ENCODE measurements at places on chromosomes 11 and 22. TPM values are rescaled to one million over a fixed set of nuclear protein-coding genes. Genes with fewer than 3 reads are reported as not detected.
A peak's percentile ranks its signal among the peaks of the same experiment; 100 is the strongest.

Gene LYVE1
- total RNA-seq: not detected

Gene OR10A2
- total RNA-seq: not detected

Gene FOLR2
- total RNA-seq: not detected

Gene ADAMTS8
- not detected for total RNA-seq

Gene IGSF9B
- total RNA-seq: 43.8 TPM

Gene FAM111B
- 2.0 TPM for total RNA-seq

Gene SCGB1D2
- not detected for total RNA-seq

Gene PYGM
- 11.8 TPM for total RNA-seq

Gene SHISAL1
- not detected for total RNA-seq

Gene PRSS23
- not detected for total RNA-seq

GRCh38 chr22:29092243-29092642, 19.4 kb downstream of the KREMEN1 start:
- peaks cover 2% of the 10 kb centered on the region for H3K4me1 ChIP-seq
- peaks cover 59% of the 10 kb centered on the region for H3K27me3 ChIP-seq
- no peak overlapping the region for H3K4me3 ChIP-seq
- H3K36me3 ChIP-seq: peaks cover 7% of the 10 kb centered on the region
- H3K27ac ChIP-seq: peak overlapping the region; percentile 34

GRCh38 chr11:1832211-1832919, 2.4 kb upstream of the SYT8 start:
- peak; percentile 50 for DNase-seq
- H3K36me3 ChIP-seq: no peaks in the 10 kb centered on the region
- peaks cover 33% of the 10 kb centered on the region for H3K27me3 ChIP-seq
- peaks cover 6% of the 10 kb centered on the region for H3K4me1 ChIP-seq
- H3K27ac ChIP-seq: no peak overlapping the region

- no peaks in the 10 kb centered on the region for H3K27me3 ChIP-seq
- no peak overlapping the region for H3K27ac ChIP-seq
- no peaks in the 10 kb centered on the region for H3K36me3 ChIP-seq
- H3K4me1 ChIP-seq: peaks cover 28% of the 10 kb centered on the region
Observed at GRCh38 chr11:2442589-2442988, 1.7 kb downstream of the TRPM5 start.

- H3K4me1 ChIP-seq: no peaks in the 10 kb centered on the region
- peak overlapping the region; percentile 32 for H3K27ac ChIP-seq
- H3K36me3 ChIP-seq: no peaks in the 10 kb centered on the region
- no peak overlapping the region for H3K4me3 ChIP-seq
- peak; percentile 53 for DNase-seq
Observed at GRCh38 chr22:30485362-30485988, 13.7 kb upstream of the SEC14L3 start.

GRCh38 chr11:125327518-125328224, 163.1 kb downstream of the PKNOX2 start:
- H3K4me1 ChIP-seq: peaks cover 2% of the 10 kb centered on the region
- peaks cover 70% of the 10 kb centered on the region for H3K27me3 ChIP-seq
- peaks cover 3% of the 10 kb centered on the region for H3K36me3 ChIP-seq
- DNase-seq: no peak
- peak overlapping the region; percentile 32 for H3K27ac ChIP-seq
- no peak overlapping the region for H3K4me3 ChIP-seq

DNA sequence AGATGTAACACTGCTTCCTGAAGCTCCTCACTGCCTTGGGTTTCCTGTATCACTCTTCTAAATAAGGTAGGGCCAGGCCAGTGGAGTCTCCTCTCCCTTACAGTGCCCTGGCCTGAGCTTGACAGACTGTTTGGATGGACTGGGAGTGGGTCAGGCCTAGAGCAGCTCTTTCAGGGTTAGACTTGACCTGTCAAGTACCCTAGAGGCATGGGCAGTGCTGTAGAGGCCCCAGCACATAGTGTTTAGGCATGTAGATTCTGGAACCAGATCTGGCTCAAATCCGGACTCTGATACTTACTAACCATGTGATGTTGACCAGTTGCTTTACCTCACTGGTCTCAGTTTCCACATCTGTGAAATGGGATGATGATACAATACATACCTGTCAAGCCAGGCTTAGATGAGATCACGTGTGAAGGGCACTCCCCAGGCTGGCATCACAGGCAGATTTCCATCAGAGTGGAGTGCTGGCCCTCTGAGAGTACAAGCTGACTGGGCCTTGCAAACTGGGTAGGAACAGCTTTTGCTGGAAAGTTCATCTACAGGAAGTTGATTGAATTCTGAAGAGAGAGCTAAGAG, 1.4 kb upstream of the MICAL2 start:
- peak overlapping the region; percentile 76 for H3K27ac ChIP-seq
- no peaks in the 10 kb centered on the region for H3K36me3 ChIP-seq
- H3K27me3 ChIP-seq: no peaks in the 10 kb centered on the region
- DNase-seq: no peak
- H3K4me3 ChIP-seq: peak overlapping the region; percentile 45

DNA sequence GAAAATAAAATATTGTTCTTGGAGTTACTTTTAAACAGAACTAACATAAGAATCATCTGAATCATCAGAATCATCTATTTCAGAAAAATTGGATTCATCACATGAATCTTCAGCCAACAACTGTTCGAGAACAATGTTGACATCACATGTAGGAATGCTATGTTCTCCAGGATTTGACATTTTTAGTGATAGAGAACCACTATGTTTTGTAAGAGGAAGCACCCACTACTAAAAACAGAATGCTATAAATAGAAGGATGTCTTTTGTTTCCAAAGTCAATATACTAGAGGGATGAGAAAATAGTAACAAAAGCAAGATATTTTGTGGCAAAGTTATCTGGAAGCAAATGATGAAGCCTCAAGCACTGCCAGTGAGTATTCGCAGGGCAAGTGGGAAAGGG, 263.4 kb upstream of the DDI1 start:
- no peaks in the 10 kb centered on the region for H3K27me3 ChIP-seq
- H3K27ac ChIP-seq: no peak overlapping the region
- H3K36me3 ChIP-seq: no peaks in the 10 kb centered on the region
- no peak overlapping the region for H3K4me3 ChIP-seq
- DNase-seq: no peak
- no peaks in the 10 kb centered on the region for H3K4me1 ChIP-seq

GRCh38 chr11:114099392-114100178, 40.1 kb downstream of the ZBTB16 start:
- no peaks in the 10 kb centered on the region for H3K36me3 ChIP-seq
- no peak for DNase-seq

- H3K27ac ChIP-seq: no peak overlapping the region
- no peaks in the 10 kb centered on the region for H3K4me1 ChIP-seq
- DNase-seq: no peak
- H3K36me3 ChIP-seq: no peaks in the 10 kb centered on the region
- H3K27me3 ChIP-seq: no peaks in the 10 kb centered on the region
Observed at GRCh38 chr11:84496122-84496521, 1131.0 kb downstream of the DLG2 start.

DNA sequence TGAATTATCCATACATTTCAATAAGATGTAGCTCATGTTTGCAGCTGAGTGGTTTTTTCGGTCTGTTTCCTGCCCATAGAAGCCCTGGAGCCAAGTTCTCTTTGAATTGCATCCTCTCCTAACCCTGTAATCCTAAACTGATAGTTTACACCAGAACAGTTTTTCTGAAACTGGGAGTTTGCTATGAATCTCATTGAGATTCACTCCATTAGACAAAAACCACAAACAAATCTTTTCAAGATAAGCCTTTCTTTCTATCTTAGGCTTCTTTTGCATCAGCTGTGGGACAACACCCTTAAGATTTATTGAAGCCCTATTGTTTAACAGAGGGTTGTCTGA, 324.8 kb downstream of the DYNC2H1 start:
- no peak overlapping the region for H3K27ac ChIP-seq
- no peaks in the 10 kb centered on the region for H3K27me3 ChIP-seq

GRCh38 chr22:35893698-35894097, 134.9 kb downstream of the RBFOX2 start:
- H3K36me3 ChIP-seq: peaks cover 3% of the 10 kb centered on the region
- H3K4me1 ChIP-seq: peaks cover 3% of the 10 kb centered on the region
- no peak overlapping the region for H3K4me3 ChIP-seq
- no peak for DNase-seq
- H3K27ac ChIP-seq: no peak overlapping the region

DNA sequence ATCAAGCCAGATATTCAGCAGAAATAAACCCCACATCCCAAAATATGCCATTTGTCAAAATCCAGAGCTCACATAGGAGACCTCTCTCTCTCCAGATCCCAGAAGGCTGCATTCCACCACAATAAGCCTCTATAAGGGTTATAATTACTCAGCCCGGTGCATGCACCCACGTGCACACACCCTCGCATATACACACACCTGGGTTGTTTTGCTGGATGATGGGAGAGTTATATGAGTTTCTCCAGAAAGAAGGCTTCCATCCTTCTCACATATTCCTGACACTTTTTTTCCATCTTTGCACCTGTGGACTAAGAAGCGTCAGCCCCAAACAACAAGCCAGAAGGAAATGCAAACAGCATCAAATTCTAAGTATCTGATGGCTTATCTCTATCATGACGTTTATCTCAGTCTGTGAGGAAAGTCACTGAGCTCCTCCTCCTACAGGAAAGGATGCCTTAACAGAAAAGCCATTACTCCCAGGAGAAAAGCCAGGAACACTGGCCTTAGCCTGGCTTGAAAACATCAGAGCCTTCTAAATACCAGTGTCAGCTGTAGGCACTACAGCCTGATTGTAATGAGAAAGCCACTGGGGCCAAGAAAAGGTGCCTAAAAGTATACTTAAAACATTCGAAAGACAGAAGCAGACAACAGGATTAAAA, 253.2 kb downstream of the LARGE1 start:
- no peaks in the 10 kb centered on the region for H3K27me3 ChIP-seq
- no peak overlapping the region for H3K4me3 ChIP-seq
- H3K27ac ChIP-seq: no peak overlapping the region
- no peak for DNase-seq

GRCh38 chr11:115168229-115168671, 336.0 kb downstream of the CADM1 start:
- peaks cover 27% of the 10 kb centered on the region for H3K27me3 ChIP-seq
- no peak overlapping the region for H3K4me3 ChIP-seq
- no peaks in the 10 kb centered on the region for H3K4me1 ChIP-seq
- DNase-seq: no peak

DNA sequence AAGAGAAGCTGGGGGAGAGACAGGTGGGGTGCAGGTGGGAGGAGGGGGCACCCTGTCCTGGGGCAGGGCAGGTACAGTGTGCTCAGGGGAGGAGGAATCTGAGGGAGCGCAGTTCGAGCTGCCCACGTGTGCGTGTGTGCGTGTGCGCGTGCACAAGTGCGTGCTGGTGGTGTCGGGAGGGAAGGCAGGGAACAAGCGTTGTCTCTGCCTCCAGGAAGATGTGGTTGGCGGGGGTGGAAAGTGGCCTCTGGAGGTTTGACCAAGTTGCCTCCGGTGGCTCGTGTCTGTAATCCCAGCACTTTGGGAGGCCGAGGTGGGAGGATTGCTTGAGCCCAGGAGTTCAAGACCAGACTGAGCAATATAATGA, 49.9 kb upstream of the THY1 start:
- no peak overlapping the region for H3K27ac ChIP-seq
- peaks cover 3% of the 10 kb centered on the region for H3K4me1 ChIP-seq
- DNase-seq: no peak

DNA sequence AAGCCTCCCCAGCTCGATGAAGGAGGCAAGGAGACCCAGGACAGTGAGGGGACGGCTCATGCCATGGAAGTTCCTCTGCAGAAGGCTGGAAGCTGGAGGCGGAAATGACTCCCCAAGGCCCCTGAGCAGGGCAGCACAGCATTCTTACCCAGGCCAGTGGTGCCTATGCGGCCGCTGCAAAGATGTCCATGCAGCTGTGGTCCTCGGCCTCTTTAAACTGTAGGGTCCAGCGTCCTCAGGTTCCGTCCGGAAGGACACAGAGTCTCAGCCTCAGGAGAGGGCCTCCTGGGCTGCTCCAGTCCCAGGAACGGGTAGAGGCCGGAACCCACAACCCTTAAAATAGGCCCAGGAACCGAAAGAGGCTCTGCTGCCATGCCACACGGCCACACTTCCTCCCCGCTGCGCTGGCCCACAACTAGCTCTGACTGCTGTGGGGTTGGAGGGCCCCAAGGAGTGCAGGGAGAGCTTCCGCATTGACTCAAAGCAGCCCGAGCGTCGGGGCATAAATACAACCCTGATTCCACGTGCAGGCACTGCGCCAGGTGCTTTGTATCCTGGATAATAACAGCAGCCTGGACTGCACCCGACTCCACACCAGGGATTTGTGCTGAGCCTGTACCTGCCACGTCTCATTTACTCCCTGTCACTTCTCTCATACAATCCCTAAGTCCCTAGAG, 5.5 kb downstream of the KIAA0930 start:
- no peak overlapping the region for H3K4me3 ChIP-seq
- H3K36me3 ChIP-seq: peaks cover 4% of the 10 kb centered on the region
- H3K27ac ChIP-seq: no peak overlapping the region
- no peak for DNase-seq

- no peaks in the 10 kb centered on the region for H3K36me3 ChIP-seq
- H3K4me1 ChIP-seq: no peaks in the 10 kb centered on the region
- peaks cover 19% of the 10 kb centered on the region for H3K27me3 ChIP-seq
Observed at GRCh38 chr11:83349296-83349695, 63.1 kb upstream of the CCDC90B start.

GRCh38 chr11:77082838-77083565, 16.2 kb downstream of the CAPN5 start:
- peak; percentile 8 for DNase-seq
- H3K27me3 ChIP-seq: no peaks in the 10 kb centered on the region
- H3K36me3 ChIP-seq: no peaks in the 10 kb centered on the region
- H3K4me3 ChIP-seq: peak overlapping the region; percentile 83
- H3K27ac ChIP-seq: peak overlapping the region; percentile 85
- peaks cover 14% of the 10 kb centered on the region for H3K4me1 ChIP-seq
